ENCODE measurements at places on chromosomes 5 and 9.

DNA sequence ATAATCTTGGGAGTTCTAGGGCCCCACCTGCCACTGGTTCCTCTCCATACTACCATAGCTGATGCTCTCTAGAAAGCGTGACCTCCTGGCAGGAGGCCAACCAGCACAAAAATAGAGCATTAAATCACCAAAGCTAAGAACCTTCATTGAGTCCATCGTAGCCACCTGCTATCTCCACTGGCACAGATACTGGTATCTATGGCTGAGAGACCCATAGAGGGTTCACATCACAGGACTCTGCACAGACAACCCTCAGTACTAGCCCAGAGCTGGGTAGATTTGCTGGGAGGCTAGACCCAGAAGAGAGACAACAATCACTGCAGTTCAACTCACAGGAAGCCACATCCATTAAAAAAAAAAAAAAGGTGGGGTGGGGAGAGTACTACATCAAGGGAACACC lies 509.1 kb downstream of the DTWD2 start:
- no peak for DNase-seq

DNA sequence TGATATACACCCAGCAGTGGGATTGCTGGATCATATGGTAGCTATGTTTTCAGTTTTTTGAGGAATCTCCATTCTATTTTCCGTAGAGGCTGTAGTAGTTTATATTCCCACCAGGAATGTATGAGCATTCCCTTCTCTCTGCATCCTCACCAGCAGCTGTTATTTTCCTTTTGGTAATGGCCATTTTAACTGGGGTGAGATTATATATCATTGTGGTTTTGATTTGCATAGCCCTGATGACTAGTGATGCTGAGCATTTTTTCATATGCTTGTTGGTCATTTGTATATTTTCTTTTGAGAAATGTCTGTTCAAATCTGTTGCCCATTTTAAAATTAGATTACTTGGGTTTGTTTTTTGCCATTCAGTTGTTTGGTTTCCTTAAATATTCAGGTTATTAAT lies 11.2 kb upstream of the PPIC start:
- no peak for DNase-seq

DNA sequence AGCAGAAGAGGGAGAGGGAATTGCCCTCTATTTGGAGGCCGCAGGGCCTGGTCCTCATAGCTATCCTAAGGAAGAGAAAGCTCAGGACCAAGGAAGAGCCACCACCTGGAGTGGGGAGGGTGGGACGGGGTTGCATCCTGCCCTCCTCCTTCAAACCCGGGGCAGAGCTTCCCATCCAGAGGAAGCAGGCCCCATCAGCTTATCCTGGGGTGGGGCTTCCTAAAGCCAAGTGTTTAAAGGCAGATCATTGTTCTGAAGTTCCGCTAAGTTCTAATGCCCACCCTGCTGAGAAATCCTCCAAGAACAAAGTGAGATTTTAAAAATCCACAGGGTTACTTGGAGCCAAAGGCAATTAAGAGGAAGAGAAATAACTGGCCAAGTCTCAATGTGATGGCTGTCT lies 210.3 kb downstream of the C9orf152 start:
- no peak for DNase-seq

GRCh38 chr5:88536146-88536545 lies 267.5 kb upstream of the TMEM161B start:
- DNase-seq = no peak
